Effector memory CD4-positive, alpha-beta T cell (primary cell): ENCODE measurements at places on chromosomes 7 and 10.

DNA sequence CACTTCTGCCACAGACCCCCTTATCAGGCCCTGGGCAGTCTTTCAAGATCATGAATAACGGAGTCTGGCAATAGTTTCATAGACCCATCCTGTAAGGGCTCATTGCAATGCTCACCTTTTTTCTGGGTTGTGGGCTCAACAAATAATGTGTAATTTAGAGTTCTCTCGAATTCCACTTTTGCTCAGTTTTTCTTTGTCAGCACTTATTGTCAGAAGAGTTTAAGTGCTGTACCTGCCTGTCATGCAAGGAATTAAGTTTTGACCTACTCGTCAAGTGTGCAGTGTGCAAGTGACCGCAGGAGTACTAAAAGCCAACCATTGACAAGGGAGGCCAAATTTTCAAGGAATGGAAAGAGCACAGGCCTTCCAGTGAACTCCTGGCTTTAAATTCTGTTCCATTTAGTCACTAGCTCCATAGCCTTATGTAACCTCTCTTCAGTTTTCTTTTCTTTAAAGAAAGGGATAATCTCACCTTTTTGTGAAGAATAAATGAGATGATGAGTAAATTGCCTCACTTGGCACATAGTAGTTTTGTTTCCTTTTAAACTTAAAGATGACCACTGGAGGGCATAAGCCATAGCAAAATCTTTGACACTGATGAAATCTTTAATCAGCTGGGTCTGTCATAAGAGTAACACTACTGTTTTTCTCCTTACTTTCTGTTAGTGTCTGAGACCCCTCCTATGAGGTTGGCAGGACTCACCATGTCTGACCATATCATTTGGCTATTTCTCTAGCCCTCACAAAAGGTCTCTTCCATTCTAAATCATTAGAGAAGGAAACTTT is 313.3 kb downstream of the TYW1 start:
- no peak for DNase-seq

DNA sequence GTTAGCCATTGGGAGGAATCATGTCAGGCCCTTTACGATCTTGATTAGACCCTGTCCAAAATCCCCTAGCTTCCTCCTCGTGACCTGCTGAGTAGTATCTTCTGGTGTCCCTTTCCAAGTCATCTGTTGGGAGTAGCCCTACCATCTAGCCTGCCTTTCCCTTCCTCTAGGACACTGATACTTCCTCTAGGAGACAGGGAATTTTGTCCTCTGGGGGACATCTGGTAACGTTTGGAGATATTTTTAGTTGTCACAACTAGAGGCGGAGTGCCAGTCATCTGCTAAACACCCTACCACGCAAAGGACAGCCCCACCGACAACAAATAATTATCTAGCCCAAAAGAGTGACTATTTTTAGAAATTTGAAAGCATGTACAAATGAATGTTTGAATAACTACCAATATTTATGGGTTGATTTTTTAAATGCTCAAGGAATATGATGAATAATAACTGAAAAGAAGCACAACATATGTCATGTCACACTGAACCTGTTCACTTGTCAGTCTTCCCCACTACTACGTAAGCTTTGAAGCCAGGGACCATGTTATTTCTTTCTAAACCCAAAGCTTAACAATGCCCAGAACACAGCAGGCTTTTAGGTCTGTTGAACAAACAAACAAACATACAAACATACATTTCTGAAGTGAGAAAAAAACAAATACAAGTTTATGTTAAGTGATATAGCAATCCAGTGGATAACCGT is 105.9 kb downstream of the ARHGAP12 start:
- DNase-seq = no peak

DNA sequence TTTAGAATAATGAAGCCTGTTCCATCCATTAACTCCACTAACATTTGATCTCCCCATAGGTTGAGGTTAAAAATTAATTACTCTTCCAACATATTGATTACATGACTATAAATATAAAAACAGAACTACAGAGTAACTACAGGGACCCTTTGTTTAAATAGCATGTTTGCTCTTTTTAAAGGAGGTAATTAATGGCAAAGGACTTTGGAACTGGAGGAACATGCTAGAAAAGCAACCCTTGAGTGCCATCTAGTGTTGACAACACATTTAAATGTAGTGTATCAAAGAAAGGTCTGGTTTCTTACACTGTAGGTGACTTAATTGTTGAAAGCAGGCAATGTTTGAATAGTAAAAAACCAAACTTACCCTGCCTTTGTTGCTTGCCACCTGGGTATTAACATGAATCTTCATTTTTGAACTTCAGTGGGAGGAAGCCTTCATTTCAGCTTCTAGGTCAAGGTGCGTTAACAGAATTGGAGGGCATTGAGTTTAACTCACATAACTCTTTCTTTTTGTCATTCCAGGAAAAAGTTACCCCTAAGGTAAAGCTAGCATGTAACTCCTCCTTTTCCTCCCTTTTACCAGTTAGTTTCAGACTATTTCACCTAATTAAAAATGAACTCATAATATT is 52.6 kb upstream of the CAPZA2 start:
- no peak for DNase-seq

DNA sequence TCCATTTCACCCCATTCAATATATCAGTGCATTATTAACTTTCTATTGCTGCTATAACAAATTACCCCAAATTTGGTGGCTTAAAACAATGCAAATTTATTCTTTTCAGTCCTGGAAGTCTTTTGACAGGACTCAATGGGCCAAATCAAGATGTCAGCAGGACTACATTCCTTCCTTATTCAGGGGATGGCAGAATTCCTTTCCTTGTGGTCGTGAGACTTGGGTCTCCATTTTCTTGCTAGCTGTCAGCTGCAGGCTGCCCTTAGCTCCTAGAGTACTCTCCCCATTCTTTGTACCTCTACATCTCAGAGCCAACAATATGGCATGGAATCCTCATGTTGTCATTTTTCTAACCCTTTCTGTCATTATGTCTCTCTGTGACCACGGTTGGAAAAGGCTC is 310.6 kb downstream of the HDAC9 start:
- DNase-seq = no peak

DNA sequence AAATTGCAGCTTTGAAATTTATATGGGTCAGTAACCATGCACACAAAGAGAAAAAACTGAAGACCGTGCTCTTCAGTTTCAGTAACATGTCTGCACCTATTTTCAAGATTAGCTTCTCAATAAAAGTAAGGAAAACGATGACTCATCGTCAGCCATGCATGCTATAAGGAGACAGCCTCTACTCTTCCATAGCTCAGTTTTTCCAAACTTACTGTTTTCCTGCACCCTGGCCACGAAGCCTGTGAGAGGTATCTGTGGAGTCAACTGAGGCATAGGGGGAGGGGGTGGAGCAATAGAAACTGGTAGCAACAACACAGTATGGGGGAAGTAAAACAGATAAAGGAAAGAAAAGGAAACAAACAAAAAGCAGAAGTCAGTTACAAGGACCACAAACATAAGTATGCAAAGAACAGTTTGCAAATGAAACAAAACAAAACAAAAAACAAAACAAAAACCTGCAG is 58.0 kb downstream of the PDSS1 start:
- DNase-seq = no peak

- no peak for DNase-seq
These were observed 2.8 kb downstream of the FAM20C start for GRCh38 chr7:195010-195829.

GRCh38 chr7:132782777-132783640 is 206.7 kb upstream of the PLXNA4 start:
- no peak for DNase-seq

- DNase-seq = no peak
These were observed 10.8 kb downstream of the TMEM196 start for GRCh38 chr7:19762631-19763030.

GRCh38 chr10:128077155-128077875 is 48.9 kb downstream of the MKI67 start:
- DNase-seq = no peak

DNA sequence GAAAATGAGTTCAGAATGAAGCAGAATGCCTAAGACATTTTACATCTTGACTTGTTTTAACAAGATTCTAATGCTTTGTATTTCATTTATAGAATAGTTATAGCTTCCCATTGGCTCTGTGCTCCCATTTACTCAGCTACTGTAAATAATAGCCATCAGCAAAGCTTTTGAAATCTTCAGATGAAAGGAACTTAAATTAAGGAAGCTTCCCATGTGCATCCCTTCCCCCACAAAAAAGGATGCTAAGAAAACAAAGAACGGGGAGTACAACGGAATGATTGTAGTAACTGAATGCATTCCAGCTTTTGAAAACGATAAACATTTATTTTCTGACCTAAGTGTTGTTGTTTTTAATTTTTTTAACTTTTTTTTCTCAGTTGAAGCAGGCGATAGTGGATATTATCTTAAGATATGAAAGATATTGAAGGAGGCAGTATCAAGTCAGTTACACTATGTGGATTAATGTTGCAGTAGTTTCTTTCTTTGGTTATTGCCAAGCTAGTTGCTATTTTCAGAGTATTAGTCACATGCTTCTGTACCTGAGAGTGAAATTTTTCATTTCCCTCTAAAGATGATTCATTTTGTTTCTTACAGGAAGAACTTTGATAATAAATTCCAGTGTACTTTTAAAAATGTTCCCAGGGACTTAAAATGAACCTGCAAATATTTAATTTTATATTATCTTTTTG is 129.2 kb downstream of the KCND2 start:
- DNase-seq = no peak

DNA sequence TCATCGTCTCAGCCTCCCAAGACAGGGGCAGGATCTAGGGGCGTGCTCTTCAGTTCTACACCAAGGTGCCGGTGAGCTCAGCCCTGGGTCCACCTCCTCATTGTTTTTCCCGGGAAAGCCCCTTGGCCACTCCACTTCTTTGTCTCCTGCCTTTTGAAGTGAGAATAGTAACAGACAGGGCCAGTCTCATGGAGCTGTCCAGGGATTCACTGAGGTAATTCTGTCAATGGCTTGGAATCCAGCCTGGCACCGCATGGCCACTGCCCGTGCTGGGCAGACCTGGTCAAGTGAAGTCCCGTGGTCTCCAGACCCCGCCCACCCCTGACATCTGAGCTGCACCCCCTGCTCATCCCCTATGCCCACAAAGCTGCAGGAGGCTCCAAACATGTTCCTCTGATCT is 138.9 kb downstream of the TNS3 start:
- DNase-seq = no peak

DNA sequence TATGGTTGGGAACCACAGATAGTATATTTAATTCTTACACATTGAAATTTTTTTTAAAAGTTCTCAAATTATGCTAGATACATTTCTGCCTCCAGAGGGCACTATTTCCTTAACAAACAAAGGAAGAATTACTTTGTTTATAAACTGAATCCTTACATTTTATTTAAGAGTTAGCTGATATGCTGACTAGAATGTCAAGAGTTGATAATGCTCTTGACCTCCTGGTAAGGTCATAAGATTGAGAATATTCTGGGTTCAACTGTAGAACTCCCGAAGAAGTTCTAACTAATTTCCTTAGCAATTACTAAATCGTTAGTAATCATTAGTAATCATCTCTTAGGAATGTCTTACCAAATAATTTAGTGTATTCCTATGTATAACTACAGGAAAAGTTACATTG is 95.3 kb upstream of the CYP26C1 start:
- no peak for DNase-seq

DNA sequence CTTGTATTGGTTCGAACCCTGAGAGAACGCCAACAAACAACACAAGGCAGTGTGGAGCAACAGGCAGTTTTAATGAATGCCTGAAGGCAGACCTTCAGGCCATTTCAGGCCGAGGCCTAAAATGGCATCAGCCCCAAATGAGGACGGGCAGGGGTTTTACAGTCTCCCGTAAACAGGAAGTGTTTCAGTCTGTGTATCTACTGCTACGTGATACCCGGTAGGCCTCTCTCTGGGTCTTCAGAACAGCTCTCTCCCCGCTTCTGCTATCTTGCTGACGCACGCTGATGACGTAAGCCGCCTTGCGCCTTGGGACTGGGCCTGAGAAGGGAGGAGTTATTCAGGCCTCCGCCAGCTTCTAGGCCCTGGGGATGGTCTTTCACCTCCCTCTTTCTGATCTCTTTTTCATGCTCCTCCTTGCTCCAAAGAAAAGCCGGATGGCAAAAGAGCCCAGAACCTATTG is 67.7 kb downstream of the ST8SIA6 start:
- DNase-seq = no peak

GRCh38 chr10:114811862-114812261 is 9.7 kb upstream of the FHIP2A start:
- DNase-seq = no peak

DNA sequence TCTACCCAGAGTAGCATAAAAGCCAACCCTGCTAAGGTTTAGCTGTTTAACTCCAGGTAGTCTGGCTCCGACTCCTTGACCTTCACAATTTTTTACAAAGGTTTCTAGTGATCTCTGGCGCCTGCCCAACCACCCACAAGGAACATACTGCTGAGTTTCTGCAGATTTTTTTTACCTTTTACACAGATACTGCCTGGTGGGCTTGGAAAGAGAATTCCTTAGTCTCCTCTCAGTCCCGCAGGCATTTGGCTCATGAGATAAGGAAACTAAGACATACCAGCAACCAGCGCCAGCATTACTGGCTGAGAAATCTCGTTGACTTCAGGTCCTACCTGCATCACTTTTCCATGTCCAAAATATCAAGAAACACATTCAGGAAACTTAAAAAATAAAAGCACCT is 51.1 kb upstream of the LYZL1 start:
- no peak for DNase-seq

DNA sequence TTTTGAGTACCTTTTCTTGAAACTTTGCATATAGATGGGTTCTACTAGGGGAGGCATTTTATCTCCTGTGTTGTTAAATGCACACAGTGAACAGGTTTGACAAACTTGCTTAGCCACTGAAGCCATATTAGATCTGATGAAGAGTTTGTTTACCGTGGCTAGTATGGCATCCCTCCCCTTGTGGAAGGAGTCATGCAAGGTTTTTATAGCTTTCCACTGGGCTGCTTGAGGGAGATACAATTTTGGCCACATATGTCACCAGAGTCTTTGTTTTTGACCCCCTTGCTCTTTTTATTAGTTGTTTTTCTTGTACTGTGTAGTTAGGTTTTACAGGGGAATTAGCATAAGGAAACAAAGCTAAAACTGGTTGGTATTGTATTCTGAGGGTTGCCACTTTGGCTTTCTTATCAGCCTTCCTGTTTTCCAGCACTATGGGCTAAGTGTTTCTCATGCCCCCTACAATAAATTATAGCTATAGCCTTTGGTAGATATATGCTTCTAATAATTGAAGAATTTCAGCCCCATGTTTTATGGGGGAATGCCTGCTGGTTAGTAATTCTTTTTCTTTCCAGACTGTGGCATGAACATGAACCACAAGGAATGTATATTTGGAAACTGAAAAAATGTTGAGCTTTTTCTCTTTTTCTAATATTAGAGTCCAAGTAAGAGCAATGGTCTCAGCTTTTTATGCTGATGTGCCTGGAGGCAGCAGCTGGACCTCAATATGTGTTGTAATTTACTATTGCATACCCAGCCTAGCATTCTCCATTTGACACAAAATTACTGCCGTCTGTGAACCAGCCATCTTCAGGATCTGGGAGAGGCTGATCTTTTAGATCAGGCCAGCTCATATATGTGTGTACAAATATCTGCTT is 18.4 kb upstream of the STEAP2 start:
- no peak for DNase-seq
